Stomach (tissue), 19 donors: ENCODE measurements at places on chromosomes 16 and 17. TPM values are rescaled to one million over a fixed set of nuclear protein-coding genes. Genes with fewer than 3 reads are reported as not detected.

- DNase-seq: peak; percentile 88
Observed at GRCh38 chr16:85390511-85391174, 222.5 kb upstream of the GSE1 start.

DNA sequence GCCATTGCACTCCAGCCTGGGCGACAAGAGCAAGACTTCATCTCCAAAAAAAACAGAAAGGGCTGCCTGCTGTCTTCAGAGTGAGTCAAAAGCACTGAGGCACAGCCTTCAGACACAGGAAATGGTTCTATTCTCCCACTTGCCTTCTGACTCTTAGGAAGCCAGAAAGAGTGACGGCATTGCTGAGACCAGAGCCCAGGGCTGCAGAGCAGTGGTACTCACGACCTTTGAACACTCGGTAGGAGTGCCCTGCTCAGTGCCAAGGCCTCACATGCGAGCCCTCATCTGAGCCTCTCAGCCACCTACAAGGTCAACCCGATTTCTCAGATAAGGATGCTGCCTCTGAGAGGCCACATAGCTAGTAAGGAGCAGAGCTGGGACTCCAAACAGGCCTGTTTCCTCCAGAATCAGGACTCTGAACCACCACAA is 3.5 kb upstream of the ITGAE start:
- DNase-seq: no peak

DNA sequence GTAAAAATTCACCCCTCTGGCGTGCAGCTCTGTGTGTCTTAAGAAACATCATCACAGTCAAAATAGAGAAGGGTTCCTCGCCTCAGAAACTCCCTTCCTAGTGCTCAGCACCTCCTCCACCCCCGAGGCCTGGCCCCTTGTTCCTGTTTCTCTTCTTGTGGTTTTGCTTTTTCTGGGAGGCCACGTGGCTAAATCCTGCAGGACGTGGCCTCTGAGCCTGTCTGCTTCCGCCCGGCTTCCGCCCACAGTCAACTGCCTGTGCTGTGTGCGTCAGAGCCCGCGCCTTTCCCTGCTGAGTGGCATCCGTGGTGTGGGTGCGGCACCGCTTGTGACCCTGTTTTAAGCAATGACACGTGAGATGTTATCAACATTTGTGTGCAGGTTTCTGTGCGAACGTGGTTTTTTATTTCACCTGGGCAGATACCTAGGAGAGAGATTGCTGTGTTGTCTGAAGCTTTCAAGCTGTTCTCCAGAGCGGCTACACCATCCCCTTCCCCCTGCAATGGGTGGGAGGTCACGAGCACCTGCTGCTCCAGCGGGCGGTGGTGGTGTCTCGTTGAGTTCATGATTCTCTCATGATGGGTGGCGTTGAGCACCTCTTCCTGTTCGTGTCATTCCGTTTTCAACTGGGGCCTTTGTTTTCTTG is 21.7 kb downstream of the ACSF3 start:
- DNase-seq: peak; percentile 86

DNA sequence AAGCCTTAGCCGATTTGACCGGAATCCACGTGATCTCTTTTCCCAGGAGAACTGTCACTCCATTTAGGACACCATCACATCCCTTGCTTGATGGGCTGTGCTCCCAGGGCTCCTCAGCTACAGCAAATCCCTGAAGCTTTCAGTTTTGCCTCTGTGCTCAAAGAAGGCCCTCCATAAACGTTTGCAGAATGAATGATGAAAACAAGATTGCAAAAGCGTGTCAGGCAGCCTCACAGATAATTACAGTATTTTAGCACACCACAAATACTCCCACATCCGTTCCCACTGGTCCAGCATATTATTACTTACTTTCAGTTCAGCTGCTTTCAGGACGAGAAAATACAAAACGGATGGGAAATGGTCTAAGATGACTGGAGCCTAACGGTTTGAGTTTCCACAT is 84.6 kb downstream of the USP31 start:
- DNase-seq: no peak

- DNase-seq: no peak
Observed at GRCh38 chr17:48564188-48565021, 13.7 kb downstream of the HOXB4 start.

GRCh38 chr17:28570716-28571360 is 486 bp downstream of the PIGS start:
- DNase-seq: no peak

GRCh38 chr16:54509456-54509855 is 222.9 kb upstream of the IRX3 start:
- no peak for DNase-seq

Gene GALR2
- total RNA-seq: not detected

Gene ZNF768
- 30.0 TPM for total RNA-seq

Gene DOC2A
- total RNA-seq: not detected

Gene KRTAP2-2
- total RNA-seq: not detected
